ENCODE measurements at places on chromosomes 16 and 17.

- no peak for DNase-seq
Observed at GRCh38 chr16:72098936-72099335, 5.3 kb downstream of the DHX38 start.

DNA sequence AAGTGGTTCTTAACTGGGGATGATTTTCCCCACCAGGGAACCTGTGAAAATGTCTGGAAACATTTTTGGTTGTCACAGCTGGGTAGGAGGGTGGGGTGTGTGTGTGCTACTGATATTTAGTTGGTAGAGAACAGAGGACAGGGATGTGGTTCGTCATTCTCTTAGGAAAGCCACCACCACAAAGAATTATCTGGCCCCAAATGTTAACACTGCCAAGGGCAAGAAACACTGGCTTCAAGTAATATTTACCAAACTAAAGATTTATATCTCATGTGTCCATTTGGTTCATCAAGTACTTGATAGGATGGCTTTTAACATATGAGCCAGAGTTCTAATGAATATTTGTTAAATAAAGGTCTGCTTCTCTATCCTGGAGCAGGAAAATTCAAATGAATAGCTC lies 19.5 kb downstream of the MPHOSPH6 start:
- DNase-seq, result no peak

DNA sequence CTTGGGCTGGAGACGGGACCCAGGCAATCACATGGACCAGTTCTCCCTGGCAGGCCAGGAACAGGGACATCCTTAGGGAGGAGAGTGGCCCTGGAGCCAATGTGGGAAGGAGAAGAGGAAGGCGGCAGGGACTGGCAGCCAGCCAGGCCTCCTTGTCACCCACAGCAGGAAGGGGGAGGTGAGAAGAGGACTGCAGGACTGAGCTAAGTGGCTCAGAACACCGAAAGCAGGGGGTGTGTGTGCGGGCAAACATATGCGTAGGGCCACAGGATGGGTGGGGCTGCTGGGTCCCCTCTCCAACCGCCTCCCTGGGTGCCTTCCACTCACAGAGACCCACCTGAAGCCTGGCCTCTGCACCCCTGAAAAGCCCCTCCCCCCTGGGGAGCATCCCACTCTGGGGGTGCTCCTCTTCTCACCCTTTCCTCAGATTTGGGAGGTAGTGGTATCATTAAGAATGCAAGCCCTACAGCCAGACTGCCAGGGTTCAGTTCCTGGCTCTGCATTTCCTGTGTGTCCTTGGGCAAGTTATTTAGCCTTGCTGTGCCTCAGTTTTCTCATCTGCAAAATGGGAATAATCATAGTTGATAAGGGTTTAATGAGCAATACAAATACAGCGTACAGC lies 8.1 kb downstream of the PNMT start:
- no peak for DNase-seq

DNA sequence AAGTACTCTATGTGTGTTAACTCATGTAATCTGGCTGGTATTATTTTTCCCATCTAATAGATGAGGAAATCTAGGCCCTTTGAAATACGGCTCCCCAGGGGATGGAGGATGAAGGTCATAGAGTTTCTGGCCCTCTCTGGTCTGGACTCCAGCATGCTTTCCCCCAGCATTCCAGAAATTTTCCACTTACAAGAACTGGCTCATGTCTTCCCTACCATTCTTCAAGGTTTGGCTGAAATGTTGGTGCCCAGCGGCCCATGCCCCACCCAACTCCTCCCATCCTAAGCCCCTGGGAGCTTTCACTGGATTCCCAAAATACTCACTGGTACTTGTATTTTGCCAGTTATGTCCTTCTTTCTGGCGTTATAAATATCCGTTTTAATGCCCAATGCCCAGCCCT lies 237.5 kb upstream of the NLRP1 start:
- no peak for DNase-seq

DNA sequence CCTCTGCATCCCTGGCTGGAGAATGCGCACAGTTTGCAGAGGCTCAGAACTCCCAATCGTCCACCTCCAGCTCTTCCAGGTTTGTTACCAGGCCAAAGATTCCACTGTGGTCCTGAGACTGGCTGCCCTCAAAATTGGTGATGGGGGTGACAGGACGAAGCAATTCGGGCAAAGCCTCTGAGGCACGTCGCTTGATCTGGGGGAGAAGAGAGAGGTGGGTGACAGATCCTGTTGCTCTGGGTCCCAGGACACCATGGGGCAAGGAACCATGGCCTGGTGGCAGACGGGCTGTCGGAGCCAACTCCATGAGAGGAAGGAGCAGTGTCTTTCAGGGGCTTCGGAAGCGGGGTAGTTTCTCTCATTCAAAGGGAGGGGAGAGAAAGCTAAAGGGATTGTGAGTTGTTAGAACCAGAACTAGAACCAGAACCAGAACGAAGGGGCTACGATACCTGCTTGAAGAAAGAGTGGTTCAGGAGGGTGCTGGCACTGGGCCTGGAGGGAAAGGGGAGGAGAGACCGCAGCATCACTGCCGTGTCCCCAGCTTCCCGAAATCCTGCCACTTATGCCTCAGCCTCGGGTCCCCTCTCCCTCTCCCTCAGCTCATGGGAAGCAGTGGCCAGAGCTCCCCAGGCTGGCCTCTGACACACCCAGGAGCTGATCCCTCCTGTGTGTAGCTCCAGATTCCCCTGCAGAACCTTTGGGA lies 3.8 kb upstream of the LIMD2 start:
- no peak for DNase-seq
